ENCODE measurements at places on chromosomes 1 and 21.

- DNase-seq: peak; percentile 30
Measured at GRCh38 chr1:156475568-156476500, 24.7 kb downstream of the MEF2D start.

- no peak for DNase-seq
Measured at GRCh38 chr1:31787261-31787660, 23.1 kb upstream of the ADGRB2 start.

DNA sequence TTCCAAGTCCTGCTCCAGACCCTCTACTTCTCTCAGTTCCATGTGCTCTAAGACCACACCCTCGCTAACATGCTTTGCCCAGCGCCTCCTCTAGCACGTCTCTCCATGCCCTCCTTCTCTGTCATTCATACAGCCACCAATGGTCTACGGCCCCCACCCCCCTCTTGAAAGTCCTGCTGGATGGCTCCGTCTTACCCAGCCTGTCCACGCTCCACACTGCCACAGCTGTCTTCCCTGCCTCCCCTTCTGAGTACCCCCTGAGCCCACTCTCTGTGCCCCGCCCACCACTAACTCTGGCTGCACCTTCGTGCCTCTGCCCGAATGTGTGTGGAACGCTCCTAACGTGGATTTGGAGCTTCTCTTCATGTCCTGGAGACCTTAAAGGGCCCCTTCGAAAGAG is 244.6 kb downstream of the TRABD2B start:
- no peak for DNase-seq

- DNase-seq: no peak
Measured at GRCh38 chr1:226661965-226662364, 77.1 kb downstream of the ITPKB start.

DNA sequence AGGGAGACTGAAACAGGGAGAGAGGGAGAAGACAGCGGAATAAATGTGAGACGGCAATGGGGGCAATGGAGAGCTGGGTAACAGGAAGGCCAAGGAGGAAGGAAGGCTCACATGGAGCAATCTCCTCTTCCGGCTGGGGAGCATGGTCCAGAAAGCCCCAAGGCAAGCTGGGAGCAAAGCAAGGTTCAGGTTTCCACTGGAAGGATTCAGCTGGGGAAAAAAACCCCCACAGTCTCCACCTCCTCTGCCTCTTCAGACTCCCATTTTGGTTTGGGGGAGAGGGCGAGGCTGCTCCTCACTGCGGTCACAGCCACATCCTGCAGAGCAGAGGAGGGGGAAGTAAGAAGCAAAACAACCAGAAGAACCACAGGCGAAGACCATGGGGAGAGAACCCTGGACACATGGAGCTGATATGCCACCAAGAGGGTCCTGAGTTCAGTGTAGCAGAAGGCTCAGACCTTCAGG is 650 bp downstream of the TNFAIP8L2 start:
- DNase-seq: no peak

DNA sequence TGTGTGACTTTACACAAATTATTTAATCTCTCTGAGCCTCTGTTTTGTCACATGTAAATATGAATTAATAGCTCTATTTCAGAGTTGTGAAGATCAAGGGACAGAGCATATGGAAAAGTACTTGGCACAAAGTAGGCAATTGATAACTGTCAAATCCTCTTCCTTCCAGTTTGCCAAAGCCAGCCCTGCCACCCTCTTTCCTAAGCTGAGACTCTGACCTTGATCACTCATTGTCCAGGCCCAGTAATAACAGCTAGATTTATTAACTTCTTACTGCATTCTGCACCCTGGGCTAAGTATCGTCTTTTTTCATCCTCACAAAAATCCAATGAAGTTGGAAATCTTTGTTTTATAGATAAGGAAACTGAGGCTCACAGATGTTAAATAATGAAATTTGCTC is 70.8 kb upstream of the ATP1A1 start:
- DNase-seq: no peak

DNA sequence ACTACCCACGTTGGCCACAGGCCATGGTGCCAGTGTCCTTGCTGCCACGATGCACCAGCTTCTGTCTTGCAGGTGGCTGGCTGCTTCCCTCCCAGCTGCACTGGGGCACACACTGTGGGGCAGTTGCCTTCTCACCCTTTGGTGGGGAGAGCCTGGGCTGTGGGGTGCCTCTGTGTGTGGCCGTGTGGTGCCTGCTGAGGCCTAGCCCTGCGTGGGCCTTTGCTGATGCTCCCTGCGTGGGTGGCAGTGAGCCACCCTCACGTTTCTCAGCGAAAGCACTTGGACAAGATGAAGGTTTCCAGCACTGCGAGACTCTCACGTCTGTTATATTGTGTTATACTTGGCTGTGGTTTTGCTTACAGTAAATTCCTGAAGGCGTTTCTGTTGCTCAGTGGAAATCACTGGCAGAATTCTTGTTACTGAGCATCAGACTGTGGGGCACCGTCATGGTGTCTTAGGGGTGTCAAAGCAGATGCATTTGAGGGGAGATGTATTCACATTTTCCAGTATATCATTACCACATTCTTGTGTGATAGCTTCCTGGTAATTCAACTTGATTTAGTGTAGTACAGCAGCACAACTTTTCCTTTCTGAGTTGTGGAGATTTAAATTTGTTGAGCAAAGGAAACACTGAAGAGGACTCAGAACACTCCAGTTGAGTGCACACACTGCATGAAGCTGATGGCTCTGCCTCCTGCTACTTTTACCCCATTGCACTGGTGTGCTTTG is 124.7 kb downstream of the PCBP3 start:
- DNase-seq: no peak

GRCh38 chr1:3070644-3071564 is 1.9 kb downstream of the PRDM16 start:
- no peak for DNase-seq

DNA sequence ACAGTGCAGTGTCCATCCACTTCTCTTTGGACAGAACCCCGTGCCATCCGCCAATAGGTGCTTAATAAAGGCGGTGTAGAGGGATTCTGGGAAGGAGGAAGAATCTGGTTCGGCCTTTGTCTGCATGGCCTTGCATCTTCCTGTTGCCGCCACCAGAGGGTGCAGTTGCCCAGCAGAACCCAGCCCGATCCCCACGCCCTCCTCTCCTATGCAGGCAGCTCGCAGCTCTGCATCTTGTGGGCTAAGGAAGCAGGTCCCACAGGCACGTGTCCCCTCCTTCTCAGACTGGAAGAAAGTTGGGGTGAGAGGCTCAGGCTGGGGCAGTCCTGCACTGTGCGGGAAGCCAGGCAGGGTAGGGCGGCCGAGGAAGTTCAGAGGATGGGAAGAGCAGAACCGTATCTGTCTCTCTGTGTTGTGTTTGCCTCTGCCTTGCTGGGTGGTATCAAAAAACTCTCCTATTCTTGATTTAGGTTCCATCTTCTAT is 20.8 kb downstream of the NAV1 start:
- peak; percentile 71 for DNase-seq

GRCh38 chr1:232968391-232968790 is 18.0 kb downstream of the NTPCR start:
- no peak for DNase-seq

DNA sequence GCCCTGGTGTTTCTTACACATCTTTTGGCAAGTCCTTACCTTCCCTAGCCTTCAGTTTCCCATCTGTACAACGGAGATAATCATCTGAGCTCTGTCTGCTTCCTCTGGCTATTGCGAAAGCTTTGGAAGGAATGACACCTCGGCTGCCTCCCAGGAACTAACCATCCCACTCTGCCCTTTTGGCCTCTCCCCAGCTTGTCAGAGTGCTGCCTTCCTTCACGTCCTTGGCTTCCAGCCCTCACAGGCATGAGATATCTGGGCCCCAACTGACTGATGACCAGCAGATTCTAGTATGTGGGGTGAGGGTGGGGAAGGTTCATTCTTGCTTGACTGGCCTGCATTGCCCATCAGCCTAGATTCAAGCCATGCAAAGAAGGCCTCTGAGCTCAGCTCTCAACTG is 253.1 kb upstream of the FGGY start:
- DNase-seq: no peak

GRCh38 chr1:100622506-100622905 is 84.6 kb downstream of the GPR88 start:
- no peak for DNase-seq

GRCh38 chr1:185397183-185397582 is 80.1 kb upstream of the IVNS1ABP start:
- DNase-seq: no peak

DNA sequence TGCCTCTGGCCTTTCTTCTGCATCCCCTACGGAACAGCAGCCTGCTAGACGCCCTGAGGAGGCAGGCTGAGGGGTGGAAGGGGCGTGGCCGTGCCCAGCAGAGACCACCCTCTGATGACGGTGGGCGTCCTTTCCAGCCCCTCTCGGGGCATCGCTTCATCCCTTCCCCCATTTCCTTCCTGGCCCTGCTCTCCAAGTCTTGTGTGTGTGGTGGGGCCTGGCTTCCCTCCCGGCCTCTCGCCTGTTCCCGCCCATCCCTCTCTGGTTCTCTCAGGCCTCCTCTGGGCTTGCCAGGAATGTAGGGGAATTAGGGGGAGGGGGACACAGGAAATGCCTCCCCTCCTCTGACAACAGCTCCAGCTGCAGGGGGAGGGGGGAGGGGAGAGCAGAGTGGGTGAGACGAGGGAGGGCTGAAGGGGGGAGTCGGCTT is 51.1 kb downstream of the SKI start:
- no peak for DNase-seq

DNA sequence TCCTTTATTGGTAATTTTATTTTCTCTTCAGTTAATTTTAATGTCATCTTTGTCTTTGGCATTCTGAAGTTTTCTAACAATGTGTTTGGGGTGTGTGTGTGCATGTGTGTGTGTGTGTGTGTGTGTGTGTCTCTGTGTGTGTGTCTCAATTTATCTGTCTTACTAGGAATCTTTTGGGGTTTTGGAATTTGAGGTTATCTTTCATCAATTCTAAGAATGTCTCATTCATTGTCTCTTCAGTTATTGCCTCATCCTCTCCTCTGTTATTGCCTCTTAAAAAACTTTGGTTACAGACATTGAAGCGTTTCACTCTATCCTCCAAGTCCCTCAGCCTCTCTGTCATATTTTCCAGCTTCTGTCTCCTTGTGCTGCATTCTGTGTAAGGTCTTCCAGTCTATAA is 18.1 kb upstream of the SAMD13 start:
- DNase-seq: no peak
